ENCODE measurements at places on chromosomes 1 and 21.

DNA sequence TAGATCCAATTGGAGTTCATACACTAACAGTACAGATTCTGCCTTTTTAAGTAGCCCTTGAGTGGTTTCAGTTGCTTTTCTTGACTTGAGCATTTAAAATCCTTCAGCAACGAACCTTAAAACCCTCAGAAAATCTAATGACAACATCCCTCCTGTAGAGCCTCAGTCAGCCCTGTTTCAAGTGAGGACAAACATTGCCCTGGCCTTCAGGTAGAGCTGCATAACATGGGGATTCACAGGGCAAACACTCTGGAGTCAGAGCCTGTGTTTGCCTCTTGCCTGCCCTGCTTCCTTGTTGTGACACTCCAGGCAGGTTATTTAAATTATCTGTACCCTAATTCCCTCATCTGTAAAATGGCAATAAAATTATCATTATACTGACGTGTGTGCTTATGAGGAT is 96.1 kb upstream of the KCNA3 start:
- no peak for DNase-seq

GRCh38 chr1:187646536-187647107 is 817.9 kb downstream of the PLA2G4A start:
- no peak for DNase-seq

GRCh38 chr1:208587110-208587509 is 342.9 kb upstream of the PLXNA2 start:
- DNase-seq: no peak

DNA sequence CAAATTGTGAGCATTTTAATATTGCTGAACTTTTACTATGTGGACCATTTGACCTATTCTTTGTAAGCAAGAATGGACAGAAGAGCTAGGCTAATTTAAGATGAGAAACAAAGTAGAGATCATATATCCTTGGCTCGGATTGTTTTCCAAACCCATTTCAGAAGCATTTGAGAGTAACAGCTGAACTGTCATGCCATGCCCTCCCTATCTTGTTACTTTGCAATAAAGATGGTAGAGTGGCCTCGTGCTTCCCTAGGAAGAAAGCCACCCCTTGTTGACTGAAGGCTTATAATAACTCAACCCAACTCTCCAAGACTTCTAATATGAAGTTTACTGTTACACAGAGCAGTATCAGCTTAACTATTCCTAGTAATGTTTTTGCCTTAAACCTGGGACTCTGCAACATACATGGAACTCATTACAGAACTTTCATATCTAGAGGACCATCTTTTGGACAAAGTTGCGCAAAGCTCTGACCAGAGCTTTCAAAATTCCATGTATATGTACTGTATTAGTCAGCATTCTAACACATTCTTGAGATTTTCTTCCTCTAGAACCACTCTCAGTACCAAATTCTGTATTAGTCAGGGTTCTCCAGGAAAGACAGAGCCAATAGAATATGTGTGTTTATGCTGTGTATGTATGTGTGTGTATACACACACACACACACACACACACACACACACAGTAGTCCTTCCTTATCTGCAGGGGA is 68.7 kb downstream of the ADAMTS1 start:
- DNase-seq: no peak

DNA sequence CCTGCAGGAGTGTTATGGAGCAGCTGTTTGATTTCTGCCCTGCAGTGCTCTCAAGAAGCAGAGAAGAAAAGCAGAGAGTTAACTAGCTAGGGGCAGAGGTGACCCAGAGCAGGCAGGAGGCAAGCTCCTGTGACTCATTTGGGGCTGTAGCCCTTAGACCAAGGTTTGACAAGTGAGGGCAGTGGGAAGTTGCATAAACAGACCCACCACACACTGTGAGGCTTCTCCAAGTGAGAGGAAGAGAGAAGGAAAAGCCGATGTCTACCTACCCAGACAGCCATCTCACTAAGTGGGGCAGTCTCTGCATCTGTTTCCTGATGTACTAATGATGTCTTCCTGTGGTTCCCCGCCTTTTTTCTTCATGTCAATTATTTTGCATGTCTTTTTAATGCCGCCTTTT is 159.9 kb upstream of the NR5A2 start:
- DNase-seq: no peak

DNA sequence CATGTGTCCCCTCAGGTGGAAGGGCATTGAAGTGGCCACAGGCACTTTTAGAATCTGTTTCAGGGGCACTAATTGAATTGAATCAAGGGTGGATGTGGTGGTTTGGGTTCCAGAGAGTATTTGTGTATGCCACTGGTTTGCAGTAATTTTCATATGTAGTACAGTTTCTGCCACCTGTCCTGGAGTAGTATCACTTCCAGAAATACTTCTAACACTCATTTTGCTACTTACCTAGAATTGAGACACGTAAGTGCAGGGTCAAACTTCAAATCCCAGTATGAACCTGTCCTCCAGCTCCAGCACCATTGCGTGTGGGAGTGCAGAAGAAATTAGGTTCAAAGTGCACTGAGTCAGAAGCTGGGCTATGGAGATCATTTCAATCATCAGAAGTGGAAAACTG is 26.8 kb downstream of the RSPH1 start:
- no peak for DNase-seq

DNA sequence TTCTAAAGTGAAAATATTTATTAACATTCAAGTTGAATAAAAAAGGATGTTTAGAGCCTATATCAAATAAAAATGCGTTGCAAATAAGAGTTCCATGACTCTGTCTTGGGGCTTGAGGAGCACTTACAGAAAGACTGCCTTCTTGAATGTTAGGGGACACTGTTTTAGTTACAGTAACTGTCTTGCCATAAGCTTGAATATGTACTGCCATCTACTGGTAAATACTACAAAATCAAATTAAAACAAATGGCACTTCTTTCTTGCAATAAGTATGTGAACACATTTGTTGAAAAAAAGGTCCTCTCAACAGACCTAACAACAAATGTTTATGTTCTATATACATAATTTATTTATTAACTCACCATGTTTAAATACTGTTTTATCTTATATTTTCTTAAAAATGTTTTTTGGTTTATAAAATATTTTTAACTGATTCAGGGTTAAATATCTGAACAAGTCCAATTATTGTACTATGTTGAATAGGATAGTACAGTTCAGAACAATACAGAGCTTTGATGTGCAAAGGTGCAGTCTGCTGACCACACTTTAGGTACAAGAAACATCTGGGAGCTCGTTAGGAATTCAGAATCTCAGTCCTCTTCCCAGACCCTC is 199.5 kb downstream of the LRRIQ3 start:
- peak; percentile 18 for DNase-seq

GRCh38 chr1:229073251-229073650 is 197.7 kb upstream of the RAB4A start:
- DNase-seq: no peak

- no peak for DNase-seq
These were observed 84.3 kb upstream of the KLHDC7A start for GRCh38 chr1:18396247-18396980.

DNA sequence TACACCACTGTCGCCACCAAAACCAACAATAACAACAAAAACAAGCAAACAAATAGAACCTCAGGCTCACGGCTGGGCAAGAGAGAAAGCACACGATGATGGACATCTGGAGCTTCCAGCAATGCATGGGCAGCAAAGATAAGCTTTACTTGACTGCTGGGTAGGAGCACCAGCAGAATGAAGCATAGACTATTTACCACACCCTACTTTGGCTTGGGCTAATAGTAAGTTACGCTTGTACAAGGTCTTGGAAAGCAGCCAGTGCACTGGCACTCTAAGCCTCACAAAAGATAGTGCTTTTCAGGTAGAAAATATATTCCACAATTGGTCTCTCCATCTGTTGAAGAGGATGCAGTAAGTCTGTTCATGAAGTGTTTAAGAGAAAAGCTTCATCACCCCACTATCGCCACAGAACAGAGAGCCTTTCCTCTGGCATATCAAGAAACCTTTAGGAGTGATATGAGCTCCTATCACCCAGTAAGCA is 13.6 kb downstream of the ADIPOR1 start:
- no peak for DNase-seq

- no peak for DNase-seq
These were observed 13.3 kb downstream of the TRIM46 start for GRCh38 chr1:155186794-155187455.

GRCh38 chr1:177355575-177355974 is 184.8 kb downstream of the BRINP2 start:
- DNase-seq: peak; percentile 41

DNA sequence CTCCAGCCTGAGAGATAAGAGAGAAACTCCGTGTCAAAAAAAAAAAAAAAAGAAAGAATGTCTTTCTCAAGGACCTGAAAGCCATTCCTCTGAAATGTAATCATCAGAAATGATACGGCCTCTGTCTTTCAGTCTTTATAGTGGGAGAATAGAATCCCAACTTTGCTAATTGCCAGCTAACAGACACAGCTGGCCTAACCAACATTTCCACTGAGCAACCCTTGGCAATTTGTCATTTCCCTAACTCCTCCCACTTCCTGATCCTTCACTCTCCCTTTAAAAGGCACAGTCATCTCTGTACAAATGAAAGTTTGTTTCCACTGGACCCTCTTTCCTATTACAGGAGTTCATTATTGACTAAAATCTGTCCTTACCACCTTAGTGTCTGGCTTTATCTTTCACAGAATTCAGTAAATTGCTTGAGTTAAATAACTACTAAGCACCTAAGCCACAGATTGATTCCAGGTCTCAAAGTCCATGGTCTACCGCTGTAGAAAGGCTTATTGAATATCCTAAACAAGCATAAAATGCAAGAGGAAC is 4.3 kb upstream of the CBR1 start:
- no peak for DNase-seq

DNA sequence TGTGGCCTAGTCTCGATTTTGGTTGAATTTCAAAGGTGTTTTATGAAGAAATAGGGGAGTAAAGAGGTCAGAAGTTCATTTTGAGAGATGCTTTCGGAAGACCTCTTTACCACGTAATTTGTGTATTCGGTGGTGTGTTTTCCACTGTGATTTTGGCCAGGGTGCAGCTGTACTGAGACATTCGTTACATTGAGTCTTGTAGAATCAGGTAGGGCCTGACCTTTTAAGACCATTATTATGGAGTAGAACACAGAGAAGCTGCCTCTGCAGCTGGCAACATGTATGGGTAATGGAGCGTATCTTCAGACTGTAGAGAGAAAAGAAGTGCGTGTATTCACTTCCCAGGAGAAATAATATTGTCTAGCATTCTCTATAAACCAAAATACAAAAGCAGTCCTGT is 326.5 kb downstream of the PDE4B start:
- no peak for DNase-seq

- no peak for DNase-seq
These were observed 4.8 kb upstream of the COA6 start for GRCh38 chr1:234368320-234369032.

GRCh38 chr1:197321811-197322210 is 53.8 kb downstream of the CRB1 start:
- DNase-seq: no peak

DNA sequence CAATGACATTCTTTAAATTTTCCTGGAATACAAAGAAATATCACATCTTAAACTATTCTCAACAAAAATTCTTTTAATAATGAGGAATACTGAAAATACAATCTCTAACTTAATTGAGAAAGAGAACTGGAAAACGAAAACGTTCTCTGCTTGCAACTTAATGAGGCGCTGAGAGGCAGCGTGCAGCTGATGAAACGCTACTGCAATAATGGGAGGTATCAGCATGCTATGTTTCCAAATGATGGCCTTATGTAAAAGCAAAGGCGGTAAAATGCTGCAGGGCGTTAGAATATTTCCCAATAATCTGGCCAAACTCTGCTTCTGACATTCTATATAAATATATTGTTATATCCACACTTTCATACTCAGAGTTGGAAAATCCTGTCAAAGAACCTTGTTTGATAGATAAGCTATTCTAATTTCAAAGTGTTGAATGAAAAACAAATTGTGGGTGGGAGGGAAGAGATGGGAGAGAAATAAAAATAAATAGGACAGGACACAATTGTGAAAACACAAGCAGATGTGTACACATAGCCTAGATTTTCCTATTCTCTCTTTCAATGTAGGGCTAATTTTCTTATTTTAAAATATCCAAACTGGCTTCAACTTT is 70.9 kb downstream of the APP start:
- no peak for DNase-seq

GRCh38 chr1:5297886-5298239 is 643.5 kb downstream of the AJAP1 start:
- no peak for DNase-seq

DNA sequence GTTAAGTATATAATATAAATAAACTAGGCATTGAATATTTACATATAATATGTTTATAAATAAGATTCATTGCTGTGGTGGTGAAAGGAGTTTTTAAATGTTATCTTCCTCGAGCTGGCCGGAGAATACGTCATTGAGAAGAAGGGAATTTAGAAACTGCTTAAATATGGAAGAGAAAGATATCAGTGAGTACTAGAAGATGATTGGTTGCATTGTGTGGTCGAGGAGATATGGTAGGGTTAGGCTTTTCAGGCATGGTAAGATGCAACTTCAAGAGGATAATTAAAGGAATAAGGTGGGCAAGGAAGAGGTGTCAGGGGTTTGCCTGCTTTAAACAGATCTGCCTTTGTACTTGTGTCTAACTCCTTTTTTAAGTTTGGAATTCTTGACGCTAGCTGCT is 73.5 kb downstream of the RPS6KC1 start:
- no peak for DNase-seq

- DNase-seq: no peak
These were observed 33.7 kb downstream of the ZBTB18 start for GRCh38 chr1:244084763-244085162.

DNA sequence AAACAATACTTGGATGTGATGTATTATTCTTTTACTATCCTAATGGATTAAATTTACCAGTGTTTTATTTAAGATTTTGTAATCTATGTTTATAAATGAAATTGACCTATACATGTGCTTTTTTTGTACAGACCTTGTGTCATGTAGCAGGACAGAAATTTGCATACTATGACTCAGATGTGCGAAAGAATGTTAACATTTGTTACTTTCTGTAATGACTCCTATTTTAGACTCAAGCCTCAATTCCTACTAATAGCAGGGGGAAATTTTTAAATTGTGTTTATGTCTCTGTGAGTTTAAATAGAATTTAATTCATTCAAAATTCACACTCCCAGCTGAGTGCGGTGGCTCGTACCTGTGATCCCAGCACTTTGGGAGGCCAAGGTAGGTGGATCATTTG is 21.8 kb upstream of the RIMKLA start:
- no peak for DNase-seq

- peak; percentile 16 for DNase-seq
These were observed 23.1 kb upstream of the HFM1 start for GRCh38 chr1:91427741-91428140.

DNA sequence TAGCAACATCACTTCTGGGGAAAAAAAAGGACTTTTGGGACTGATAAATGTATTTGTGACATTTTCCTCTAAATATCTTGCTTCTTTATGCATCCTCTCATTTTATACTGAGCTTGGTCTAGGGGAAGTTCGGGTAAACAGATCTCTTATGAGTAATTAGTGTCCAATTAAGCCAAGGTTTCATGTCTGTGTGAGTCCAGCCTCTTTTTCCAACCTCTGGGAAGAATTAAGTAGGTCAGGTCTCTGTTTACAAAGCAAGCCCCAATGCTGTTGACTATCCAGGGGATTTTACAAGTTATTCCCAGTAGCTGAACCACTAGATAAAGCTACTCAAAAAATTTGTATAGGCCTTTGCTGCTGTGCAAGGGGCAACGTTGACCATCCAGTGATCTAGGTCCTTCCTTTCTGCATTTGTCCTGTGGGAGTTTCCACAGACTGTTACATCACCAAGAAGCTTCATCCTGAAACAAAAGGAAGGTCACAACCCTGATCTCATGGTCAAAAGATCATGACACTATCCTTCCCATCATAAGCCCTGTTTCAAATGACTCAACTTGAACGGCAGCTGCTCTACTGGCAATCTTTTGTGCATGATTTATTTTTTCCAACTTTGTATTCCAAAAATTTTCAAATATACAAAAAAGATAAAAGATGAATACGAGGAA is 74.3 kb downstream of the ETS2 start:
- no peak for DNase-seq

- no peak for DNase-seq
These were observed at the start of gene SMG7 for GRCh38 chr1:183472488-183473216. Gene SMG7, plus strand, starts transcription at chr1:183472499. Its CDS starts 122 bp downstream, at chr1:183472621.
